Stimulated activated CD8-positive, alpha-beta memory T cell treated with anti-CD3 and anti-CD28 coated beads, Interleukin-2, amount 100 ng/mL, for 1 hour (primary cell): ENCODE measurements at places on chromosomes 1 and 21.

DNA sequence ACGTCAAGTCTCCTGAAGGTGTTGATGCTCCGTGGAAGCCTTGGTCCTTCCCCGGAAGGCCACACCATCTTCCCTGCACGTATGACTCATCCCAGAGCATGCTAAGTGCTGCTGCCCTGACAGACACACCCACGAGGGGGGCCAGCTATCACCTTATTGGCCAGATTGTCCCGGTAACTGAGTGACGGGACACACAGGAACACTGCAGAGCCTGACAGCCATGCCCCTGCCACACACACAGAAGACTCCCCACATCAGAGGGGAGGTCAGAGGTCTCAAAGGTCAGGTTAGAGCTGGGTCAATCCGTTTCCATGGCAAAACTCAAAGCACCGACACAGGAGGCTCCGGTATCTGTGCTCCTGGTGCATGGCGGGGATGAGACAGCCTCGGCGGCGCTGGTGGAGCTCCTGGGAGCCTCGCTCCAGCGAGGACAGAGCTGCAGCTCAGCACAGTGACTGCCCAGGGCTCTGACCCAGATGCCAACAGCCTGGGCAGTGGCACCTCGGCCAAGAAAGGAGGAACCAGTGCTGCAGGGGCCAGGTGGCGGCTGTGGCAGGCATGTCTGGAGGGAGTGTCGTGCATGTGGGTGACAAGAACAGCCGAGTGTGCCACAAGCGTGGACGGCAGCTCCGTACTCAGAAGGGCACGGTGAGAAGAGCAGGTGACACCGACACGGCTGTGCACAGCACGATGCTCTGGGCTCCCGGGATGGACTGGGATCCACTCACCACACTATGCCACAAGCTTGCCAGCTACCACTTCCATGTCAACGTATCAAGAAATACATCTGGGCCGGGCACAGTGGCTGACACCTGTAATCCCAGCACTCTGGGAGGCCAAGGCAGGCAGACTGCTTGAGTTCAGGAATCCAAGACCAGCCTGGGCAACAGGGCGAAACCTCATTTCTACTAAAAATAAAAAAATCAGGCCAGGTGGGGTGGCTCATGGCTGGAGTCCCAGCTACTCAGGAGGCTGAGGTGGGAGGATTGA is 14.8 kb upstream of the TMEM240 start:
- no peak for DNase-seq

DNA sequence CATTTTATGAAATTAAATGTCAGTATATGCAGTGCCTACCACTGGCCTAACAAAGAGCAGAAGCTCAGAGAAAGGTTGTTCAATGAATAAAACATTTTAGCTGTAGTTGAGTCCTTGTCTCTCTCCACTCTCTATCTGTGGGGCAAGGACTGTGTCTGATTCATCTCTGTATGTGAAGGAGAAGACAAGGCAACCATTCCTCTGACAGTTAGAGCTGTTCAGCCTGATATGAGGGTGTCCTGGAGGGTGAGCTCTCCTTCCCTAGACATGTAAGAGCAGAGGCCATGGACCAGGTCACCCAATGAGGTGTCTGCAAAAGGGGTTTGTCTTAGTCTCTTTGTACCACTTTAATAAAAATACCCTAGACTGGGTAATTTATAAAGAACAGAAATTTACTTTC is 4.5 kb upstream of the PDZK1IP1 start:
- DNase-seq, result no peak

DNA sequence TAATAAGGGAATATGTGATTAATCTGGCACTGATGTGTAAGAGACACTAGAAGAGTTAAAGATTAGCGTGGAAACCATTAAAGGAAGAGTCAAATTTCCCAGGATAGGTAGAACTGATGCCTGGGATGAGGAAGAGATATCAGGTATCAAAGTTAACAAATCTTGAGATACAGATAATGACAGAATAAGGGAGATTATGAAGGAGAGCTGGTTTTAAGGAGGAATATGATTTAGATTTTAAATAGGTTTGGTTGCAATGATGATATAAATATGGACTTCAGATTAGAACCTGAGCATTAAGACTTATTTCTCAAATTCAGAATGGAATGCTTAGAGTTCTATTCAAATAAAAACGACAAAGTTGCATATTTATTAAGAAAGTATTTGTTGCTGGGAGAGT is 26.2 kb downstream of the MAGI3 start:
- no peak for DNase-seq

DNA sequence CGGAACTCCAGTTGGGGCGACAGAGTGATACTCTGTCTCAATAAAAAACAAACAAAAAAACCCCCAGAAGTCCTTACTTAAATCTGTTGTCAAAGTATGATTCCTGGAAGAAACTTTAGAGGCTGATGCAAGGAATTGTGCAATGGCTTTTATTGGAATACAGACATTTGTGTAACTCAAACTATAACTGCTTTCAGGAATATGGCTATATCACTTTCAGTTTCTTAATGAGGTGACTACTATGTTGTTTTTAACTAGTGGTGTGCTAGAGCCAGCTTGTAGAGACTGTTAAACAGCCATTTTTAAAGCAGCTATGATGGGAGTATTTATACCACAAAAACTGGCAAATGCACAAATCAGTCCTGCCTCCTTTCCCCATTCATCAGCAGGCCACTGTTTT is 22.7 kb upstream of the DNAJC28 start:
- DNase-seq, result no peak

- no peak for DNase-seq
Observed at GRCh38 chr1:115753830-115754229, 14.7 kb downstream of the CASQ2 start.

- no peak for DNase-seq
Observed at GRCh38 chr1:201020721-201021629, 2.5 kb downstream of the KIF21B start.

DNA sequence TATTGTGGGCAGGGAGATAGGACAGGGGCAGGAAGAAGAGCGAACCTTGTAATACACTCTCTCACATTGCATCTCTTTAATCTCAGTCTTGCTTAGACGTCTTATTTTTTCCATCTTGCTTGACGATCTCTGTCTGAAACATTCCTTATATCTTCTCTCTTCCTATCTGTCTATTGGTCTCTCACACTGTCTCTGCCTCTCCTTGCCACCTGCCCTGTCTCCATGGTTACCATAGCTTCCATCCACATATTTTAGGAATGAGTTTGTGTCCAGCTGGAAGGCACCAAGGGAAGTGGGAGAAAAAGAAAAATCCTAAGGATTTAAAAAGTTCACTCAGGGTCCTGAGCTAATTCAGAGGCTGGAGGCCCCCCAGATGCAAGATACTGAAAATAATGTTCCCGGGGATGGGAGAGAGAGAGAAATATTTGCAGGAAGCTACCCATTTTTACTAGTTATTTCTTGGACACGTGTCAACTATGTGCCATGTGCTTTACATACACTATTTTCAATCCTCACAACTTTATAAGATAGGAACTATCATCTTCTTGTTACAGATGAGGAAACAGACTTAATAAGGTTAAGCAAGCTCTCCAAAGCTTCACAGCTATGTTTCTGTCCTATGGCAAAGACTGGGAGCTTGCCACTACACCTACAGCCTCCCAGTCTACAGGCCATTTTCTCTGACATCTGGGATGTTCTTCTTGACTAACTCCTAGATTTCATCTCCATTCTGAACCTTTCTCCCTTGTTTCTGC is 933 bp downstream of the ANKRD34A start:
- DNase-seq, result no peak

DNA sequence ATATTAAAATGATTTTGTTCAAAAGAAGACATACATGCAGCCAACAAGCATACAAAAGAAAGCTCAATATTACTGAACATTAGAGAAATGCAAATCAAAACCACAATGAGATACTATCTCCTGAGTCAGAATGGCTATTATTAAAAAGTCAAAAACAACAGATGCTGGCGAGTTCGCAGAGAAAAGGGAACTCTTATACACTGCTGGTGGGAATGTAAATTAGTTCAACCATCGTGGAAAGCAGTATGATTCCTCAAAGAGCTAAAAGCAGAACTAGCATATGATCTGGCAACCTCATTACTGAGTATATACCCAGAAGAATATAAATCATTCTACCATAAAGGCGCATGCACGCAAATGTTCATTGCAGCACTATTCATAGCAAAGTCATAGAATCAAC is 126.0 kb upstream of the HMCN1 start:
- DNase-seq, result no peak

GRCh38 chr1:32939655-32940371 is 24.8 kb downstream of the RNF19B start:
- no peak for DNase-seq
